SJCRH30 (cell line): ENCODE measurements at places on chromosomes 3 and 15. TPM values are rescaled to one million over a fixed set of nuclear protein-coding genes. Genes with fewer than 3 reads are reported as not detected.

DNA sequence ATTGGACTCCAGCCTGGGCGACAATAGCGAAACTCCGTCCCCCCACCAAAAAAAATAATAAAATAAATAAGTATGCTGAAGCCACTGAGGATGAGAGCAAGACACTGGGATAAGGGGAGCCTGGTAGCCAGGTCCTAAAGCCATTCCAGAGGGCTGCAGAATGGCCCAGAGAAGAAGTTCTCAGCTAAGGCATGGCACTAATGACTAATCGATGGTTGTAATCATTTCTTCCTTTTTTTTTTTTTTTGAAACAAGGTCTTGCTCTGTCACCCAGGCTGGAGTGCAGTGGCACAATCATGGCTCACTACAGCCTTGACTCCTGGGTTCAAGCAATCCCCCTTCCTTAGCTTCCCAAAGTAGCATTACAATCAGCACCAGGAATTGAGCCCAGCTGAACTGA lies 25.6 kb upstream of the ZNF774 start:
- no peaks in the 10 kb centered on the region for H3K36me3 ChIP-seq
- no peak overlapping the region for H3K4me3 ChIP-seq
- DNase-seq, result no peak
- H3K27me3 ChIP-seq, result no peaks in the 10 kb centered on the region

Gene STRA6
- total RNA-seq, result 67.8 and 94.4 TPM in 2 replicates

GRCh38 chr3:172626021-172626640 lies 84.7 kb downstream of the NCEH1 start:
- no peak overlapping the region for H3K27ac ChIP-seq
- DNase-seq, result no peak
- H3K27me3 ChIP-seq, result no peaks in the 10 kb centered on the region
- no peaks in the 10 kb centered on the region for H3K36me3 ChIP-seq
- no peak overlapping the region for H3K4me3 ChIP-seq

GRCh38 chr3:143693506-143693905 lies 154.8 kb downstream of the SLC9A9 start:
- H3K27ac ChIP-seq, result no peak overlapping the region
- no peaks in the 10 kb centered on the region for H3K36me3 ChIP-seq
- H3K4me3 ChIP-seq, result no peak overlapping the region
- no peaks in the 10 kb centered on the region for H3K27me3 ChIP-seq

DNA sequence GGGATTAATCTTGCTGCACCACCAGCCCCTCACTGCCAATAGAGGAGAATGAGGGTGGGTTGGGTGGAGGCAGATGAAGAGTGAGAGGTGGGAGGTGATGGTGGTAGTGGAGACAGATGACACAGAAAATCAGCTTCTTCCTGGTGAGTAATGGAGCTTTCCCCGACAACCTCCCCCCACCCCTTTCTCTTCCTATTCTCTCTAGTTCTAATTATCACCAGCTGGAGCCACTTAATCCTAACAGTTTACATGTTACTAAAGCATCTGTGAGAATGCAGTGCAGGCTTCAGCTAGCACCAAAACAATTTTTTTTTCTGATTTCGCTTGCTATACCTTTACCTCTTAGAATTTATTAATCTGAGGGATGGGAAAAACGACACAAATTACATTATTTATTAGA lies 116.1 kb upstream of the DNAJC19 start:
- DNase-seq, result no peak
- no peaks in the 10 kb centered on the region for H3K36me3 ChIP-seq
- H3K27ac ChIP-seq, result no peak overlapping the region

Gene SCAMP2
- 25.8 and 29.2 TPM in 2 replicates for total RNA-seq

- no peak overlapping the region for H3K4me3 ChIP-seq
- no peaks in the 10 kb centered on the region for H3K36me3 ChIP-seq
- no peaks in the 10 kb centered on the region for H3K4me1 ChIP-seq
- no peak for DNase-seq
- H3K27ac ChIP-seq, result no peak overlapping the region
- no peaks in the 10 kb centered on the region for H3K27me3 ChIP-seq
Measured at GRCh38 chr3:44237665-44238064, 4.0 kb upstream of the TOPAZ1 start.

Gene ZNF662
- total RNA-seq, result not detected in 2 replicates

Gene EFHB
- 0.61 TPM in 1 of 2 replicates, not detected in the other for total RNA-seq

- no peak overlapping the region for H3K27ac ChIP-seq
- H3K4me1 ChIP-seq, result no peaks in the 10 kb centered on the region
- no peak overlapping the region for H3K4me3 ChIP-seq
- H3K27me3 ChIP-seq, result no peaks in the 10 kb centered on the region
Measured at GRCh38 chr3:3875491-3875890, 76.3 kb downstream of the LRRN1 start.

DNA sequence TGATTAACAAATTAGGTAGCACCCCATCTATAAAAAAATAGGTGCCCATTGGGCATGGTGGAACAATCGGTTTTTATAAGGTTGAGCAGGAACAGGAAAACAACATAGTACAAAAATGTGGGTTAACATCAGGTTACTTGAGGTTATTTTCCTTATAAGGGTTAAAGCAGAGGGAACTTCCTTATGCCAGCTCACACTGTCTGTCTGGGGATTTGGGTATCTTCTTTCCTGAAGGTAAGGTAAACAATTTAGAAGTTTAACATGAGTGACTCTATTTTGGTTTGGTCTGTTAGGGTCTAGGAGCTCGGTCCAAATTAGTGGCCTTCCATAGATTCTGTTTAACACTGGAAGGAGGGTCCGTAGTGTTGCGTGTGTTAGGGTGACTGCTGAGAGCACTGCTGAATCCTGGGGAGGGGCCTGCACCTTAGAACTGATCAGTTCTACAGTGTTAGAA lies 14.7 kb downstream of the CHD2 start:
- no peaks in the 10 kb centered on the region for H3K27me3 ChIP-seq
- no peak overlapping the region for H3K27ac ChIP-seq
- no peak overlapping the region for H3K4me3 ChIP-seq
- DNase-seq, result no peak
- H3K4me1 ChIP-seq, result peaks cover 15% of the 10 kb centered on the region
